ENCODE measurements at places on chromosomes 3 and 15.

GRCh38 chr3:112391648-112392047 is 58.7 kb downstream of the CD200 start:
- DNase-seq: no peak

- DNase-seq: no peak
Observed at GRCh38 chr3:115704661-115705338, 81.5 kb downstream of the GAP43 start.

DNA sequence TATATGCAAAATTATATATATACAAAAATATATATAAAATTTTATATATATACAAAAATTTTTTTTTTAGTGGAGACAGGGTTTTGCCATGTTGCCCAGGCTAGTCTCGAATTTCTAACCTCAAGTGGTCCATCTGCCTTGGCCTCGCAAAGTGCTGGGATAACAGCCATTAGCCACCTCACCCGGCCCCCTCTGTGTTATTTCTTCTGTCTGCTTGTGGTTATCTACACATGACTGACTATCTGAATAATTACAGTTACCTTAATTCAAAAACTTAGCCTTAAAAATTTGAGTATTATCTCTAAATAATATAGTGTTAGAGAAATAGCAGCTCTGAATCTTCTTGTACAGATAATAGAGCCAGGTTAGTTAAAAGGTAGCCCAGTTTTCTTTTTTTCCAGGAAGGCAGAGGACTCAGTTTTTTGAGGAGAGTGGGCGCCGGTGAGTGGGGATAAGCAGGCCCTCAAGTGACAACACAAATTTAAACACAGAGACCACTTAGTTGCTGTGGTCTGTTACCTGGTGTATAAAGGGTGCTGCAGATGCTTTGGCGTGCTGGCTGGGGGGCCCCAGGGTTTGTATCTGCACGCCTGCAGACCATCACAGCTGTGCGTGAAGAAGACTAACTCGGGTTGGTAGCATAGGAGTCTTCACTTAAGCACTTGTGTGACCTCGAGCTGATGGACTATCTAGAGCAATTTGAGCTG is 83.7 kb downstream of the TRAK1 start:
- no peak for DNase-seq

- no peak for DNase-seq
Observed at GRCh38 chr15:29274946-29275345, 5.3 kb upstream of the NSMCE3 start.

GRCh38 chr15:64503640-64504039 is 43.3 kb downstream of the ZNF609 start:
- no peak for DNase-seq

DNA sequence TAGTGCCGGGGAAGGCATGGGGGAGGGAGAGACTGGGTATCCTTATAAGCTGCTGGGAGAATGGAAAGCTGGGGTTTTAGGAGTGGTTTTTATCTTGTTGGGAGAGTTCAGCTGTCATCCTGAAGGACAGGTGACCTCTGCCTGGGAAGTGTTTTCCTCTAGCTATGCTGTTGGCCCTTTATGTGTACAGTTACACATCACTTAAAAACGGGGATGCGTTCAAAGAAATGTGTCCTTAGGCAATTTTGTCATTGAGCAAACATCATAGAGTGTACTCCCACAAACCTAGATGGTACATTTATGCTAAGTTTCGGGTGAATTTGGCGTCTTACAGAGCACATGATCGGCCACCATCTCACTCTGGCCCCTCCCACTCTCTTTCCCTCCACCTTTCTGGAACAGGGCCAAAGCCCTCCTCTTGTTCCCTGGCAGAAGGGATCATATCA is 164.3 kb upstream of the NUDT16 start:
- no peak for DNase-seq

- no peak for DNase-seq
Observed at GRCh38 chr3:188339410-188340295, 185.7 kb downstream of the LPP start.

GRCh38 chr15:57158997-57159668 is 217.2 kb upstream of the CGNL1 start:
- DNase-seq: no peak

GRCh38 chr15:63057468-63058345 is 15.2 kb downstream of the TPM1 start:
- DNase-seq: no peak

- DNase-seq: no peak
Observed at GRCh38 chr3:18249126-18249525, 176.0 kb downstream of the SATB1 start.

- no peak for DNase-seq
Observed at GRCh38 chr3:139421040-139421439, 31.6 kb upstream of the COPB2 start.

DNA sequence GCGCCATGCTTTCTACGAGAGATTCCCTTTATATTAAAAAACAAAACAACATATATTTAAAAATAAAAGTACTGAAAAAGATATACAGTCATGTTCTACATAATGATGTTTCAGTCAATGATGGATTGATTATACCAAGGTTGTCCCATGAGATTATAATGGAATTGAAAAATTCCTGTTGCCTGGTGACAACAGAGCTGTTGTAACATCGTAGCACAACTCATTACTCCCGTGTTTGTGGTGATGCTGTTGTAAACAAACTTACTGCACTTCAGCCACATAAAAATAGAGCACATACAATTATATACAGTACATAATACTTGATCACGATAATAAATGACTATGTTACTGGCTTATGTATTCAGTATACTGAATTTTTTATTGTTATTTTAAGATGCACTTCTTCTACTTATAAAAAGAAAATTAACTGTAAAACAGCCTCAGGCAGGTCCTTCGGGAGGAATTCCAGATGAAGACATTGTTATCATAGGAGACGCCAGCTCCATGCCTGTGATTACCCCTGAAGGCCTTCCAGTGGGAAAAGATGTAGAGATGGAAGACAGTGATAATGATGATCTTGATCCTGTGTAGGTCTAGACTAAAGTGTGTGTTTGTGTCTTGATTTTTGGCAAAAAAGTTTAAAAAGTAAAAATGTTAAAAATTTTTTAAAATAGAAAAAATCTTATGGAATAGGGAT is 11.7 kb downstream of the CCR1 start:
- no peak for DNase-seq

DNA sequence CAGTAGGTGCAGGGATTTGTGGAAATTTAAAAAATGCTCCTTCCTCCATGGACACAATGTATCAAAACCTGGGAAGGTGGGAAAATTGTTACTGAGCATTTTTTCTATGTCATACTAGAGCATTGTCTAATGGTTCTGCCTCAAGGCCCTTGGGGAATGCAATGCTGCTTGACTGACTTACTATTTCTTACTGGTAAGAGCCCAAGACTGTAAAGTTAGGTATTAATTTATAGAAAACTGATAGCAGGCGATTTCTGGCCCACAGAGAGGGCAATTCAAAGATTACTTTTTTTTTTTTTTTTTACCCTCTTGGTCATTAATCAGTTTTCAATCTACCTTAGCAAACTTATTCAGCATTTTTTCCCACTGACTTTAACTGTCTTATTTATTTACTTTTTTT is 38.5 kb upstream of the MRPL3 start:
- no peak for DNase-seq

DNA sequence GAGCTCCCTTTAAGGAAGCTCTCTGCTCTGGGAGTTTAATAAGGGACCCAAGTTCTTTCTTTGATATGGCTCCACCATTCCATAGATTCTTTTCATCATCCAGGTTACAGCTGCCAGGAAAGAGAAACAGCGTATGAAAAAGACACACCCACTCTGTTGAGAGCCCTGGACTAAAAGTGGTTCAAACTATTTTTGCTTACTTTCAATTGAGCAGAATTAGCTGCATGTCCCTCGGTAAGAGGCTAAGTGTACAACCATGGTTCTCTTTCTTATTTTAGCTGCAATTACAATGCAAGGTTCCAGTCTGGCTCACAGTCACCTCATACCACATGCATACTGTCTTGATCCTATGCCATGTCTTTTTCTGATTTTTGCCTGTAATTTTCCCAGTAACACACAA is 1288.3 kb downstream of the NSUN3 start:
- no peak for DNase-seq

GRCh38 chr3:113035387-113035982 is 44.7 kb downstream of the GTPBP8 start:
- no peak for DNase-seq

DNA sequence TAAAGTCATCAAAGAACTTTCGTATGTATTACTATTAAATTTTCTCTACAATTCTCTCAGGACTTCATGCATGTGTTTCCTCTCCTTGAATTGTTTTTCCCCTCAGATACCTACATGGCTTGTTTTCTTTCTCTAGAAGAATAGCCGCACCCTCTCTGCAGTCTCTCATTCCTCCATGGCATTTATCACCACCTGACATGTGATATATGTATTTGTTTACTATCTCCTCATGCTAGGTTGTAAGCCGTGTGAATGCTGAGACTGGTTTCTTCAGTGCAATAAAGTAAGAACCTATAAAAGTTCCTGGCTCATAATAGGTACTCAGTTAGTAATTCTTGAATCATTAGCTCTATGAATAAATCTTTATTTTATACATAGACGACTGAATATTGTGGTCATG is 149.2 kb downstream of the CNTN4 start:
- no peak for DNase-seq

DNA sequence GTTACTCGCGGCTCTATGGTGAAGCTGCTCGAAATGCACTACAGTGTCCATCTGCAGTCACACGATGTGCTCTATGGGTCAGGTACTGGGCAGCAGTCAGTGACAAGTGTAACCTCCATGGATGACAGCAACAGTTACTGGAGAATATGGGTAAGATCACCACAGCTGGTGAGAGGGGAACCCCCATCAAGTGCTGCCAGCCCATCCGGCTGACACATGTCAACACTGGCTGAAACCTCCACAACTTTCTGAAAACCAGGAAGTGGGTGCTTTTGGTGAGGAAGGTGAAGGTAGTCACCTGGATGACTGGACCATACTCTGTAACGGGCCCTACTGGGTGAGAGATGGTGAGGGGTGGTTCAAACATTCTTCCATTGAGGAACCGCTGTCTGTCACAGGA is 87.4 kb upstream of the C15orf39 start:
- DNase-seq: no peak

DNA sequence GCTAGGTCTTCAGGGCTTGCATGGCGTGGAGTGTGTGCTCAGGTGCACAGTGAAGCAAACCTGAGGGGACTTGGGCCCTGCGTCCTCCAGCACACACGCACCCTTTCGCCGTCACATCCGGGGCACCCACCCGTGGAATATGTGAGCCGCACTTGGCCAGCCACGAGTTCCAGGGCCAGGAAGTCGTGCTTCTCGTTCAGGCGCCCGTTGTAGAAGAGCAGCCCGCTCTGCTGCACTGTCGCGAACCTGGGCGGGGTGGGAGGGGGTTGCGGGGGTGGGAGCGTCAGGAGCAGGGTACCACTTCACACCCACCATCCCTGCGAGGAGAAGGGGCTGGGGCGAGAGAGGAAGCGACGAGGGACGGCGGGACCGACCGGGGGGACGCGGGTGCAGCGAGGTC is 7.1 kb downstream of the CELSR3 start:
- no peak for DNase-seq

DNA sequence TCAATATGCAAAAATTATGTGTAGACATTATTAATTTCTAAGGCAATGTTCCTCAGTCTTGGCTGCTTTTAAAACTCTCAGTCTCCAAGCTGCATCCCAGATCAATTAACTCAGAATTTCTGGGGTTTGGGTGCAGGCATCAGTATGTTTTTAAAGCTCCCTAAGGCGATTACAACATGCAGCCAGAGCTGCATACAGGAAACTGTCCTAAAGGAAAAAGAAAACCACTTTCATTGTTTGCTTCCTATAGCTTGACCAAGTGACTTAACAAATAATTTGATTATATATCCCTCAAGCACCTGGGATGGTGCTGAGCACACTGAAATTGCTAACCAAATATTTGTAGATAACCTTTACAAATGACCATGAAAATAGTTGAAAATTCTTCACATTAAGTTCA is 194.7 kb downstream of the DTWD1 start:
- DNase-seq: no peak

- DNase-seq: no peak
Observed at GRCh38 chr15:45904019-45904418, 269.2 kb downstream of the SQOR start.

GRCh38 chr3:64895106-64895990 is 207.5 kb upstream of the ADAMTS9 start:
- no peak for DNase-seq

- no peak for DNase-seq
Observed at GRCh38 chr3:23767546-23767945, 38.2 kb upstream of the UBE2E1 start.

- no peak for DNase-seq
Observed at GRCh38 chr3:119388577-119388976, 74.8 kb downstream of the TMEM39A start.

DNA sequence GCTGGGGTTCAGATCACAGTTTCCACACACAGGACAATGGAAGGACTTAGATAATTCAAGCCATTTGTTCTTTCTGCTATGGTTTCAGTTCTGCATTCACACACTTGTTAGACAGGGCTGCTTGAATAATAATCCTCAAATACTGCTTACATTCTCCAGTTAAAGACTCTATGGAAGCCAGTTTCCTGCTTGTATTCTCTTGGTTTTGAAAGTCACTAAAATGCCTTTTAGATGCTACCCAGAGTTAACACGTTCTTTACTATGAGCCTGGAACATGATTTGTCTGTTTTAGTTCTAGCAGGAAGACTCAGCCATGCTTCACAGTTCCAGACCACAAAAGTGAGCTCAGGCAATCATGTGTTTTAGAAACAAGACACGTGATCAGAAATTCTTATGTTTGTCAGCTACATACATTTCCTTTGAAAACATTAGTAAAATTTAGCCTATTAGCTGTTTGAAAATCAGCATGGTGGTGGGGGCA is 152.4 kb downstream of the LEKR1 start:
- no peak for DNase-seq

DNA sequence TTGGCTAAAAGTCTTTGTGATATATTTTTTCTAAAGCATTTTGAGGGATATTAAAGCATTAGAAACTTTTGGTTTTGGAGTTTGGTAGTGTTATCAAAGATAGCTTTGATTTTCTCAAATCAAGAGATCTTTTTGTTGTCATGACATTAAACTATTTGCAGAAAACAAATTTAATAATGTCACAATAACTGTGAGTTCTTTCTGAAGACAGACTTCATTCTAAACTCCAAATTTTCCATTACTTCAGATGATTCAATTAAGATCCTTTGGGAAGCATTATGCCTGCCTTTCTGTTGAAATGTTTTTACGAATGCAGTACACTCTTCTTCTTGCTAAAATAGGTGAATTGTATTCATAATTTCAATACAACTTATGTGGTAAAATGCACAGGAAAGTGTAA is 145.4 kb downstream of the ALCAM start:
- DNase-seq: no peak

DNA sequence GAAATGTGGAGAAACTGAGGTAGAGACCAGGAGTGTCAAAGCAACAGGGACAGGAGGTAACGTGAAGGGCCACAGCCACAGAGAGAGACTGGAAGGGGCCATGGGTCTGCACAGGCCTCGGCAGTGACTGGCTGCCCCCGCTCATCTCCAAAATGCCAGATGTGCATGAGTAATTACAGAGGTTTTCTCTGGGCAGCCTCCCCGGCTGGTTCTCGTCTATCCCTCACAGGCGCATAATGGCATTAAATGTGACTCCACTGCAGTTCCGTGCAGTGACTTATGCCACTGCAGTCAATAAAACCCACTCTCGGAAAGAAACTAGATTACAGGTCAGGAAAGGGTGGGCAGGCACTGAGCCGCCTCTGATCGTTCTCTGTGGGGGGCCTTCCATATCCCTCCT is 74.7 kb downstream of the WDR76 start:
- no peak for DNase-seq

GRCh38 chr15:69643476-69643875 is 190.9 kb downstream of the RPLP1 start:
- DNase-seq: no peak
